Caco-2 (cell line): ENCODE measurements at places on chromosomes 3 and 15.

DNA sequence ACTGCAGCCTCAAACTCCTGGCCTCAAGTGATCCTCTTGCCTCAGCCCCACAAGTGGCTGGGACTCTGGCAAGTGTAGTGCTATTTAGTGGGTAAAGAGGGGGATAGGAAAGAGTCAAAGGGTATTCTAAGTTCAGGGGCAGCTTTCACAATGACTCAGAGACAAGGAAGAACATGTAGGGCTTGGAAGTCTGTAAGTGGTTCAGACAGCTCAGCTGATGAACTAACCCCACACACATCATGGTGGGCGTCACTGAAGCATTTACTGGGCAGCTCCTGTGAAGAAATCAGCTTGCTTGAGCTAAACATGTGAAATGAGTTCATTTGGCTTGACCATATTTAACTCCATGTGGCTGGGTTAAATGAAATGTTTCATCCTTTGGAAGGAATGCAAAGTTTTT is 34.6 kb upstream of the THSD4 start:
- no peak for DNase-seq

- no peak for DNase-seq
Observed at GRCh38 chr3:152315623-152316022, 46.9 kb downstream of the MBNL1 start.

- no peak for DNase-seq
Observed at GRCh38 chr3:56096999-56097398, 371.3 kb downstream of the ERC2 start.

DNA sequence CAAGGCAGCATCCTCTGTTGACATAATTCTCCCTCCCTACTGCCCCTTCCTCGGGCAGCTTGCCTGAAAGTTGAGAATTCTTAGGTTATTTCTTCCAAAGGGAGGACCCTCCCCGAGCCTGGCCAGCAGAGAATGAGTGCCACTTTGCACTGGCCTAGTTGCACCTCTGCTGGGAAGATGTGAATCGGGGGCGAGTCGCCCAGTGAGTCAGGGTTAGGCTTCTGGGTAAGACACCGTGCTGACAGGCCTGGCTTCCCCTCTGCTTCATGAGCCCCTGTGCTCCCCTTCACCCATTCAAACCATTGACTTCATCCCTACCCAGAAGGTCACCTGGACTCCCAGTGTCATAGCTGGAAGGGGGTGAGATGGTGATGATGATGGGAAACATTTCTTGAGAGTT is 82.3 kb downstream of the AAGAB start:
- no peak for DNase-seq

- DNase-seq: no peak
Observed at GRCh38 chr3:123758081-123758564, 126.0 kb downstream of the MYLK start.

GRCh38 chr3:60240492-60240891 is 1010.8 kb downstream of the FHIT start:
- peak; percentile 6 for DNase-seq

- no peak for DNase-seq
Observed at GRCh38 chr3:123329636-123330340, 119.1 kb downstream of the ADCY5 start.

DNA sequence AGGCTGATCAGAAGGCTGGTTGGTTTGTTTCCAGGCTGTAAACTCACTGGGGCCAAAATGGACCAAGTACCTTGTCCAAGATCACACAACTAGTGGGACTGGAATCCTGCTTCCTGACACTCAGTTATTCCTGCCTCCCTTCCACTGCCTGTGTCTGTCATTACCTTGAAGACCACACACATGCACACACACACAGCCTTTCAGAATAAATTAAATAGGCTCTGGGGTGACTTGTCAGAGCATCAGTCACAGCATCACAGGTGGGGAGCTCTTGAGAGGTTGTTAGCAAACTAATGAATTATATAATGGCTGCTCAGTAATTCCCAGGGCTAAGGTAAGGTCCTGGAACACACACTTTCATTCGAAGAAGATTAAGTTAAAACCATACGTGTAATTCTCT is 231.8 kb downstream of the UACA start:
- DNase-seq: no peak

DNA sequence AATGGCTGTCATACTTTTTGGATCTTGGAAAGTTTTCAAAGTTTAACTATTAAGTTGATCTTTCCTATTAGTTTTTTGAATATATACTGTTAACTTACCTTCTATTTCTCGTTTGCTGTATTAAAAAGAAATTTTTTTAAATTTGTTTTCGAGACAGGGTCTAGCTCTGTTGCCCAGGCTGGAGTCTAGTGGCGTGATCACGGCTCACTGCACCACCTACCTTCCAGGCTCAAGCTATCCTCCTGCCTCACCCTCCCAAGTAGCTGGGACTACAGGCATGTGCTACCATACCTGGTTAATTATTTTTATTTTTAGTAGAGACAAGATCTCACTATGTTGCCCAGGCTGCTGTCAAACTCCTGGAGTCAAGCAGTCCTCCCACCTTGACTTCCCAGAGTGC is 4.6 kb downstream of the KNL1 start:
- no peak for DNase-seq

- no peak for DNase-seq
Observed at GRCh38 chr15:52558196-52558595, 10.6 kb downstream of the ARPP19 start.

GRCh38 chr3:152942366-152942765 is 107.4 kb downstream of the P2RY1 start:
- DNase-seq: no peak

DNA sequence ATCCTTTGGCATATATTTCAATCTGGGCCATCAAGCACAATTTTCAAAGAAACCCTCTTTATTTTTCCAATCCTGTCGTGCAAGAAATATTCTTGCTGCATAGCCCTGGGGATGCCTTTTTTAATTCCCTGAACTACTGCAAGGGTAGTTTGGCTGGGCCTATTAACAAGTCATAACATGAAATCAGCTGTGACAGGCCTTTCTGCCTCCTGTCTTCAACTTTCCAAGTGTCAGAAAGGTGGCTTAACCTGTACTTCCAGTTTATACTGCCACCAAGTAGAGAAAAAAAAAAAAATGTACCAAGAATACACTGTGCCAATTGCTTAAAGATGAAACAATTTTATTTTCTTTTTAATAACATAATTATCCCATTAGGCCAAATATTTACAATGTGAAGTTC is 32.4 kb upstream of the SPPL2A start:
- DNase-seq: no peak

DNA sequence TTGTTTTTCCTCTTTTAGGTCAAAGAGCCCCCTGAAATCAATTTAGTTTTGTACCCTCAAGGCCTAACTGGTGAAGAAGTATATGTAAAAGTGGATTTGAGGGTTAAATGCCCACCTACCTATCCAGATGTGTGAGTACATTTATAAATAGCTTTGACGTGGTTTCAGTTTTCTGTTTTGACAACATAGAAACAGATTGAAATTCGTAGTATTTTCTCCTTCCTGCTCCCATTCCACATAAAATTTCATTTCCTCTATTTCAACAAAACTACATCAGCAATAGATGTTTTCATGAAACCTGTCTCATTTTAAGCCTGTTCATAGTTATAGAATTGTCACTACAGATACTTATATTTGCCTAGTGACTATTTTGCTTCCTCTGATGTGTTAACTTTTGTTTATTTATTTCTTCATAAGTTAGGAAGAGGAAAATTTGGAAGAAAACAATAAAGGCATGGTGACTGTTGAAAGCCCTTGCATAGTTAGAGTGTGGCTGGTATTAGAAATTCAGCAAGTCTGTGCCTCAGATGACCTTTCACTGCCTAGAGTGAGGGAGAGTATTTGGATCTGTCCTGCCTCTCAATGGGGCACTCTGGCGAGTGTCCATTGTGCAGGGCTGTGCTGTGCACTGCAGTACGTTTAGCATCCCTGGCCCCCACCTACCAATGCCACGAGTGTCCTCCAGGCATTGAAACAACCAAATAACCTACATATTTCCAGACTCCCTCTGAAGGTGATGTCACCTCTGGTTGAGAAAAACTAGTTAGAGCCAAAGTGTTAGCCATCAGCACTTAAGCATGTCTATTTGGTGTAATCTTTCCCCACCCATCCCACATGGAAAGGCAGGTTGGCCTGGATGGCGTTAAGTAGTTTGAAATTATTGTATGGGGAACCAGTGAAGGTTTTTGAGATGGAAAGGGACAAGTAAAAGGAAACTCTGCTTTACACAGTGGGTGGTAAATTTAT is 5.9 kb downstream of the EIF2AK4 start:
- DNase-seq: no peak

GRCh38 chr3:73812054-73812453 is 187.3 kb upstream of the PDZRN3 start:
- DNase-seq: no peak

GRCh38 chr15:45439521-45440260 is 61.3 kb upstream of the GATM start:
- DNase-seq: peak; percentile 70

- DNase-seq: no peak
Observed at GRCh38 chr3:132448216-132448961, 31.1 kb downstream of the DNAJC13 start.

DNA sequence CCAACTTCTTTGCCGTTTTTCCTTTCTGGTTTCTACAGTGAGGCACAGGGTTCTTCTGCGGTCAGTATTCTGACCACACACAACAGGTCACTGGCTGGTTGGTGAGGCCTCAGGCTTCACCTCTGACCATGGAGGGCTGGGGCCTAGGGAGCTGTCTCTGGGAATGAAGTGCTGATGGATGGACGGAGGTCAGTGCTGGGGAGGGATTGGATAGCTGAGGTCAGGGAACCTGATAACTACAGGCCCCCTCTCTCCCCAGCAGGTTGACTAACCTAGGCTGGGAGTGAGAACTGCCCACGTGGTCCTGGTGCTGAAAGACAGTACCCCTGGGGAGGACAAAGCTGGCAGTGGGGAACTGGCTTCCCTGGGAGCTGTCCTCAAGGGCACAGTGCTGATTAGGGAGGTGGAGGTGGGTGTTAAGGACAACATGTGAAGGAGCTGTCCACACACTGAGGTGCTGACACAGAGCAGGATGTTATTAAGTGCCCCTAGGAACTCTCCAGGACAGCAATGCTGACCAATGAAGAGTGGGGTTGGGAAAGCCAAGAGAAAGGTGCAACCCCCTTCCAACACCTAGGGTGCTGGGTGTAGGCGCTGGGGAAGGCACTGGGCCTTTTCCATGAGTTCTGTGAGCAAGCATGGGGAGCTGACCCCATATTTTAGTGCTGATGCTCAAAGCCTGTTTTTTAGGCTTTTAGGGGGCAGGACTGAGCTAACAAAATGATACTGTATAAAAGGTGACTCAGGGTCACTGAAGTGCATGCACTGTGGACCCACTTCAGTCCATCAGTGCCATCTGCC is 45.2 kb downstream of the ATP2B2 start:
- DNase-seq: peak; percentile 86

DNA sequence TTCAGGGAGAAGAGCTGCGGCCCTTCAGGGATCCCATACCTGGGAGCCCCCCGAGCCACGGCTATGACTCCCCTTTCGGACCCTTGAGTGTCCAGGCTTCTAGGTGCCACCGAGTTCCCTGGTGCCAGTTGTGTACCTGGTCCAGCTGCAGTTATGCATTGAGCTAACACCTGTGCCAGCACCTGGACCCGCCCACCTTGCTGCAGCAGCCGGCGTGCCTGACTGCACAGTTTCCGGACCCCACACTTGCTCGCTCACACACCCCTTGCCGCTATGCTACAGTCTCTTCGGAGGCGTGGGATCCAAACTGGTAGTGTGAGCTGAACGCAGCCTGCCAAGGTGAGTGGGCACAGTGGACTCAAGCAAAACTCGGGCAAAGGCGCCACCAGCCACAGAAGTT is 284.5 kb upstream of the ROBO1 start:
- no peak for DNase-seq

DNA sequence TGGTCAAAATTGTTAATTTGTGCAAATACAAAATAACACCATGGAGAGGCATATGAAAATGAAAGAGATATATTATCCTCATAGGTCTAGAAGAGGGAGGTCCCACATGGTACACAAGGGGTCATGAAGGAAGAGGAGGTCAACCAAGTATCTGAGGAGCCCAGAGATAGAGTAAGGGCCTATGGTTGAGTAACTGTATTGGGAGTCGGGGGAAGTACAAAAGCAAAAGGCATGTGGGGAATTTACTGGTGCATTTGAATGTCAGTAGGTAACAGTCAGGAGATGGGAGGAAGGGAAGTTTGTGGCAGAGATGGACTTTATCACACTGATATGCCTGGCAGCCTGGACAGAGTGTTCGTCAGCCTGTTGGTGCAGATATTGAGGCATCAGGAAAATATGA is 1113.7 kb downstream of the OTOL1 start:
- DNase-seq: no peak

DNA sequence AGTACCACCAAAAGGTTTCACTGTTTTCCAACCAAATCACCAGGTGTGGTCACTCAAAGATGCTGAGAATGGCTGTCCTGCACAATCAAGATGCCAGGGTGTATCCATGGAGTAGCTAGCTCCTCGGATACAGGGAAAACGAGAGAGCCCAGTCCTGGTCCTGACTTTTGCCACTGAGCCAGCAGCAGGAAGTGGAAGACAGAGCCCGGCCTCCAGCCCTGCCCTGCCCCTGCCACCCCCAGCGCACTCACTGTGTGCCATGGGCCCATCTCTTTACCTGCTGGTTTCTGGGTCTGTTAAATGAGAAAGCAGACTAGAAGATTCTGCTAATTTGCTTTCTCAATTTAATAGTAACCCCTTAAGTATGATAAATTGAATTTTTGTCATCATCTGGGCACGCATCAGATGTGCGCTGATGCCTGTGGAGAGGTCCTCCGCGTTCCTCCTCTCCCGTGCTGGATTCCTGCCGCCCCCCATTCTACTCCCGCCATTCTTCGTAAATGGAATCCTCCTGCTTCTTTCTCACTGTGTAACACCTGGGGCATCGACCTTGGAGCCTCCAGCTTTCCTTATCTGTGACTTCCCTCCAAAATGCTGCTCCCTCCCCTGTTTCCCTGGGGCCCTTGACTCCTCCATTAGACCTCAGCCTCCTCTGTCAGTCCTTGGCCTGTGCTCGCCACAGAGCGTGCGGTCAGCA is 18.0 kb downstream of the TNFAIP8L3 start:
- DNase-seq: no peak

- no peak for DNase-seq
Observed at GRCh38 chr3:135191708-135192107, 396.6 kb downstream of the EPHB1 start.

DNA sequence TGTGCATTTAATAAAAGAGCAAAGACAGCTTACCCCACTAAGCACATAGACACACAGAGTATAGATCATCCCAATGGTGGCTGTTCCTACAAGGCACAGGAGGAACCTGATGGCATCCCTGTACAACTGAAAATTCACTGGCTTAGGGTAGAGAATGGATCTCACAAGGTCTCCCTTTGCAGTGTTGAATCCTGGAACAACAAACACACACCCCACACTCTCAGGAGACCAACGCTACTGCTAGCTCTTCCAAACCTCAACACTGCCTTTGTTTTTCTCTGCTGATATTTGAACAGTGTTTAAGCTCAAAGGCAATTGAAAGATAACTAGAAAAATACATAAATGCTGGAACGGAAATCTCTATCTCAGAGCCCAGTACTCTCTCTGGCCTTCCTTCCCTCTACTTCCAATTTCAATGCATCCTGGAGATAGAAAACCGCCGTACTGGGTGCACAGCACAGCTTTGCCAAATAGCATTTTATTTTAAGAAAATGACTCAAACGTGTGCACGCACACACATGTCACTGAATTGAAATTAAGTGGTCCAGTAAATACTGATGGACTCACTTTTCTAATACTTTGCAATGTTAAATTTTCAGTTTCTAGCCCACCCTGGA is 87.5 kb upstream of the ATP13A5 start:
- DNase-seq: no peak

- DNase-seq: no peak
Observed at GRCh38 chr15:49887659-49888322, 231.2 kb downstream of the ATP8B4 start.
